A172 (cell line): ENCODE measurements at places on chromosomes 4 and X. TPM values are rescaled to one million over a fixed set of nuclear protein-coding genes. Genes with fewer than 3 reads are reported as not detected.

CPZ gene
- total RNA-seq = 3.1 TPM in 2 replicates

ASB12 gene
- total RNA-seq = not detected in 2 replicates

GPRASP2 gene
- total RNA-seq = 10.2 and 12.2 TPM in 2 replicates

CYTL1 gene
- total RNA-seq = not detected in 2 replicates

ITGB1BP2 gene
- 1.0 and 1.2 TPM in 2 replicates for total RNA-seq

IL9R gene
- 0.14 TPM in 1 of 2 replicates, not detected in the other for total RNA-seq

PI4K2B gene
- 46.1 and 48.0 TPM in 2 replicates for total RNA-seq

PLS3 gene
- 72.6 and 80.5 TPM in 2 replicates for total RNA-seq

RIPPLY1 gene
- 0.10 TPM in 1 of 2 replicates, not detected in the other for total RNA-seq

YY2 gene
- 4.1 and 4.3 TPM in 2 replicates for total RNA-seq

MAGEB17 gene
- 0.55 TPM in 1 of 2 replicates, not detected in the other for total RNA-seq

ALB gene
- total RNA-seq = not detected in 2 replicates

SEPTIN6 gene
- total RNA-seq = 13.9 and 15.3 TPM in 2 replicates

CCDC160 gene
- total RNA-seq = 0.17 TPM in 1 of 2 replicates, not detected in the other

S100G gene
- not detected in 2 replicates for total RNA-seq

OTC gene
- not detected in 2 replicates for total RNA-seq

CDKL5 gene
- 1.6 and 2.4 TPM in 2 replicates for total RNA-seq

TCEAL3 gene
- total RNA-seq = 15.7 and 16.9 TPM in 2 replicates

BEX2 gene
- 0.76 and 2.6 TPM in 2 replicates for total RNA-seq

PGAM4 gene
- total RNA-seq = not detected in 2 replicates

EMCN gene
- total RNA-seq = not detected in 2 replicates

MYOZ2 gene
- total RNA-seq = 0.10 TPM in 1 of 2 replicates, not detected in the other

DGKK gene
- total RNA-seq = not detected in 2 replicates

FABP2 gene
- not detected in 2 replicates for total RNA-seq

SCD5 gene
- 11.9 and 16.6 TPM in 2 replicates for total RNA-seq

STPG2 gene
- total RNA-seq = 0.19 TPM in 1 of 2 replicates, not detected in the other

GLRA3 gene
- total RNA-seq = not detected in 2 replicates

HGFAC gene
- total RNA-seq = 0.36 TPM in 1 of 2 replicates, not detected in the other

PPP1R2C gene
- not detected in 2 replicates for total RNA-seq

GPRASP3 gene
- 0.71 and 0.86 TPM in 2 replicates for total RNA-seq

FGG gene
- total RNA-seq = not detected in 2 replicates

PPP2R3B gene
- total RNA-seq = 28.7 and 30.4 TPM in 2 replicates

SPRY1 gene
- total RNA-seq = 0.05 TPM in 1 of 2 replicates, not detected in the other

VEGFD gene
- 0.12 TPM in 1 of 2 replicates, not detected in the other for total RNA-seq

CFI gene
- total RNA-seq = 1.1 TPM in 1 of 2 replicates, not detected in the other

TRIM60 gene
- not detected in 2 replicates for total RNA-seq

VCX3A gene
- not detected in 2 replicates for total RNA-seq

CLCN5 gene
- total RNA-seq = 5.8 and 8.6 TPM in 2 replicates

POLN gene
- total RNA-seq = 0.24 and 0.62 TPM in 2 replicates
